Spleen (tissue), 13 donors: ENCODE measurements at places on chromosomes 1 and 21. TPM values are rescaled to one million over a fixed set of nuclear protein-coding genes. Genes with fewer than 3 reads are reported as not detected.

DNA sequence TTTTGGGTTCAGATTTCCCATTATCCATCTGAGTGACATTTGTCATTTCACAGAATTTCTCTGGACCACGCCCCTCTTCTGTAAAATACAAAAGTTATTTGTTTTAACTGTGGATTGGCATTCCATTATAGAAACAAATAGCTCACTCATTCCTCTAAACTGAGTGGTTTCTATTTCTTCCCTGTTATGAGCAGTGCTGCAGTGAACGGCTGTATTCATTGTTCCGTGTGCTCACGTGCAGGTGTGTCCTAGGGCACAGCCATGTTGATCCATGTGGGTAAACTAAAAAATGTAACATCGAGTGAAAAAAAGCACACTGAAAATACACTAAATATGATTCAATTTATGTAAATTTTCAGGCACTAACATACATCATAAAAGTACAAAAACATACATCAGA is 27.0 kb upstream of the IL12RB2 start:
- H3K27me3 ChIP-seq = no peaks in the 10 kb centered on the region
- DNase-seq = no peak
- no peaks in the 10 kb centered on the region for H3K36me3 ChIP-seq
- no peaks in the 10 kb centered on the region for H3K4me1 ChIP-seq
- H3K27ac ChIP-seq = no peak overlapping the region
- no peak overlapping the region for H3K4me3 ChIP-seq

- no peaks in the 10 kb centered on the region for H3K27me3 ChIP-seq
- no peak for DNase-seq
- H3K27ac ChIP-seq = no peak overlapping the region
- H3K4me3 ChIP-seq = no peak overlapping the region
- H3K4me1 ChIP-seq = no peaks in the 10 kb centered on the region
Measured at GRCh38 chr1:106995970-106996369, 60.5 kb upstream of the PRMT6 start.

GRCh38 chr1:114089502-114090138 is 64.0 kb downstream of the SYT6 start:
- no peaks in the 10 kb centered on the region for H3K4me1 ChIP-seq
- no peak overlapping the region for H3K27ac ChIP-seq

DNA sequence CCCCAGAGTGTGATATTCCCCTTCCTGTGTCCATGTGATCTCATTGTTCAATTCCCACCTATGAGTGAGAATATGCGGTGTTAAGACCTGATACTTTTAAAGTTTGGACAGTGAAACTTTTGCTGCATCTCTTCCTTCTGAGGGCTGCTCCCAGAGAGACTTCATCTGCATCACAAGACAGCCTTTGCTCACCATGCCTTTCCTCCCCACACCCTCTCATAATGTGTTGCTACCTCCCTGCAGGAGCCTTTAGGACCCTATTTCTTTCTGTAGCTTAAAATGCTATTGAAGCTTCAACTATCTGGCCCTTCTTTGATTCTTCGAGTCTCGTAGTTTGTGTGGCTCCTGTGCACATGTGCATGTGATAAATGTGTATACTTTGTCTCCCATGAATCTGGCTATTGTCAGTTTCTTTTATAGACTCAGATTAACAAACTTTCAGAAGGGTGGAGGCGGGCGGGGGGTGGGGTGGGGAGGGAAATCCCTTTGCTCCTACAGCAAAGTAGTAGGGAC is 23.7 kb downstream of the LEPR start:
- no peaks in the 10 kb centered on the region for H3K36me3 ChIP-seq
- H3K4me3 ChIP-seq = no peak overlapping the region
- no peak for DNase-seq
- no peaks in the 10 kb centered on the region for H3K4me1 ChIP-seq

Gene FNDC5
- not detected for total RNA-seq

DNA sequence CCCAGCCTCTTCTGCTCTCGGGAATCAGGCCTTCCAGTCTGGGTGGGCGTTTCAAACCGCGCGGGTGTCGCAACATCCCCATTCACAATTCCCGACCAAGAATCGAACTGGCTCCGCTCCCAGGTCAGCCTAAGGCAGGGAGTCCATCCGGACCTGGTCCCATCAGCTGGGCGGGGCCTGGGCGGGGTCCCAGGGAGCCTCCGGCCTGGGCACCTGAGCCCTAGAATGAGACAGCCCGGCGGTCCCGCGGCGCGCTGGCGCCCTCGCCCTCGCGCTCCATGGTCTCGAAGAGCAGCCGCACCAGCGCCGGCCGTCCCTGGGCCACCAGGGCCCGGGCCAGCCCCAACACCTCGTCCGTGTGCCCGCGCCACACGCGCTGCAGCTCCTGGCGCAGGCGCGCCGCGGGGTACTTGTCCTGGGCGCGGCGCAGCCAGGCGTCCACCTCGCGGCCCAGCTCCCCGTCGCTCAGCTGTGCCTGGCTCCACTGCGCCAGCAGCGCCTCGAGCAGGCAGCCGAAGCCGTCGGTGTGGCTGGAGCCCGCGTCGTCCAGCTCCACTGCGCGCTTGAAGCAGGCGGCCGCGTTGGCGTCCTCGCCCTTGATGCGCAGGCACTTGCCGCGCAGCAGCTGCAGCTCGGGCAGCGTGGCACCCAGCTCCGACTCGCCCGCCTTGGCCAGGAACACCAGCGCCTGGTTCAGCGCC is 16.9 kb upstream of the PARS2 start:
- no peak overlapping the region for H3K27ac ChIP-seq
- H3K27me3 ChIP-seq = no peaks in the 10 kb centered on the region
- DNase-seq = no peak
- H3K4me1 ChIP-seq = no peaks in the 10 kb centered on the region
- H3K4me3 ChIP-seq = no peak overlapping the region

DNA sequence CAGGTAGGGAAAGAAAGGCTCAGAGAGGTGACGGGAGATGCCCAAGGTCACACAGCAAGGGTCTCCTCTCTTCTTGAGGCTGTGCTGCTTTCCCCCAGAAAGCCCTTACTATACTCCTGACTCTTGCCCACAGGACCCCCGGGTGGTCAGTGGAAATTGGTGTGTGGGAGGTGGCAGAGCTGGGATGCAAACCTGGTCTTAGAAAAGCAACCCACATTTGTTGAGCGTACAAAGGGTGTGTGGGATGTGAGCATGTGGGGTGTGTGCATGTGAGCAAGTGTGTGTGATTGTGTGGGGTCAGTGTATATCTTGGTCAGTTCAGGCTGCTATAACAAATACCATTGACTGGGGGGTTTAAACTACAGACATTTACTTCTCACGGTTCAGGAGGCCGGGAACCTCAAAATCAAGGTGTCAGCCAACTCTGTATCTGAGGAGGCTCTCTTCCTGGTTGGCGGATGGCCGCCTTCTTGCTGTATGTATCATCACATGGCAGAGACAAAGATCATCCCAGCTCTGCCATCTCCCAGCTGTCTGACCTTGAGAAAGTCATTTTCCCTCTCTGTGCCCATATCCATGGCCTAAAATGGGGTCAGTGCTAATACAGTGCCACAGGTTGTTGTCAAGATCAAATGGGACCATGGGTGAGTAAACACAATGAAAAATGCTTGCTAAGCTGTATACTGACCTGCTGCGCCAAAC is 268.5 kb downstream of the PTPRU start:
- H3K4me3 ChIP-seq = no peak overlapping the region
- DNase-seq = no peak
- H3K36me3 ChIP-seq = no peaks in the 10 kb centered on the region
- no peak overlapping the region for H3K27ac ChIP-seq
- H3K4me1 ChIP-seq = no peaks in the 10 kb centered on the region

Gene LAPTM5
- 479 TPM for total RNA-seq

Gene SHISA4
- total RNA-seq = 13.3 TPM

GRCh38 chr1:165828103-165828668 is 772 bp downstream of the UCK2 start:
- H3K27me3 ChIP-seq = no peaks in the 10 kb centered on the region
- peak overlapping the region; percentile 77 for H3K27ac ChIP-seq
- no peaks in the 10 kb centered on the region for H3K36me3 ChIP-seq
- peaks cover 29% of the 10 kb centered on the region for H3K4me1 ChIP-seq
- peak; percentile 91 for DNase-seq
- peak overlapping the region; percentile 83 for H3K4me3 ChIP-seq

- no peak overlapping the region for H3K4me3 ChIP-seq
- peaks cover 40% of the 10 kb centered on the region for H3K4me1 ChIP-seq
- no peaks in the 10 kb centered on the region for H3K36me3 ChIP-seq
- peak overlapping the region; percentile 88 for H3K27ac ChIP-seq
- H3K27me3 ChIP-seq = no peaks in the 10 kb centered on the region
- DNase-seq = peak; percentile 74
Measured at GRCh38 chr1:181023265-181024057, 791 bp upstream of the STX6 start.

Gene LRRN2
- total RNA-seq = 5.0 TPM

DNA sequence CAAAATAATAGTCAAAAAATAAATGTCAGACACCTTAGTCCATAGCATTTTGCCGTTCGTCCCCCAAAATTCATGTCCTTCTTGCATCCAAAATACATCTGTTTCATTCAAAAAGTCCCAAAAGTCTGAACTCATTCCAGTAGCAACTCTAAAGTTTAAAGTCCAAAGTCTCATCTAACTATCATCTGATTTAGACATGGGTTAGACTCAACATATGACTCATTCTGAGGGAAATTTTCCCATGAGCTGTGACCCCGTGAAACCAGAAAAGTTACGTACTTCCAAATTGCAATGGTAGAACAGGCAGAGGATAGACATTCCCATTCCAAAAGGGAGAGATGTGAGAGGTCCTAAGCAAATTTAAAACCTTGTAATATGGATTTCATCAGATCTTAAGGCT is 48.6 kb upstream of the CACHD1 start:
- H3K4me3 ChIP-seq = no peak overlapping the region
- no peaks in the 10 kb centered on the region for H3K4me1 ChIP-seq
- no peak for DNase-seq
- no peak overlapping the region for H3K27ac ChIP-seq

Gene PLEKHO1
- 95.9 TPM for total RNA-seq

Gene MSH4
- total RNA-seq = 0.17 TPM

DNA sequence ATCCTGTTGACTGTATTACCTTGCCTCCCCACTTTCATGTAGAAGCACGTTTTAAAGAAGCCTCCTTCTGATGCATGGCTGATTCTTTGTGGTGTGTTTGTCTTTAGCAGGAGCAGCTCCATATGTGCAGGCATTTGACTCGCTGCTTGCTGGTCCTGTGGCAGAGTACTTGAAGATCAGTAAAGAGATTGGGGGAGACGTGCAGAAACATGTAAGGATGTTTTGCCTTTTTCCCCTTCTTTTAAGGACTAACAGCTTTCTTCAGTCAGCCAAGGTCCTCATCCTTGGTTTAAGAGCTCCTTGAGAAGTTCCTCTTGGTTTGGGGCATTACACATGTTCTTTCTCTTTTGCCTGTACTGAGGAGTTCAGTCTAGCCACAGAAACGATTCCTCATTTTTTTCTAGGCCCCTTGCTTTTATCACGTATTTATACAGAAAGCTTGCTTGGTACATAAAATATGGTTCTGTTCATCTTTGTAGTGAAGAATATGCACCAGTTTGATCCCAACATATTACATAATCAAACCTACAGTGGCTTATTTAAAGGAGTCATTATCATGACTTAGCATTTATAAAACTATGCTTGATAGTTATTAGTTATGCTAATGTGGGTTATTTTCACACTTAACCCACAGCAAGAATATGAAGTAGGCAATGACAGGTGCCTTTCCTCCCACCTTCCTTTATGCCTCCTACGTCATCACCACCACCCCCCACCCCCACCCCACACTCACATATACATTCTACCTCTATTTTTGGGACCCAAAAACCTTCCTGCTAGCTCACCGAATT is 19.6 kb downstream of the CAP1 start:
- peak overlapping the region; percentile 11 for H3K4me3 ChIP-seq
- peaks cover 53% of the 10 kb centered on the region for H3K36me3 ChIP-seq
- H3K4me1 ChIP-seq = peaks cover 100% of the 10 kb centered on the region
- H3K27me3 ChIP-seq = no peaks in the 10 kb centered on the region

- H3K4me3 ChIP-seq = no peak overlapping the region
- DNase-seq = no peak
- no peaks in the 10 kb centered on the region for H3K36me3 ChIP-seq
- no peaks in the 10 kb centered on the region for H3K4me1 ChIP-seq
- no peak overlapping the region for H3K27ac ChIP-seq
Measured at GRCh38 chr21:36762642-36763041, 63.7 kb downstream of the SIM2 start.

Gene FOXJ3
- total RNA-seq = 61.6 TPM

- H3K4me1 ChIP-seq = peaks cover 29% of the 10 kb centered on the region
- H3K27ac ChIP-seq = no peak overlapping the region
- no peak for DNase-seq
- no peaks in the 10 kb centered on the region for H3K36me3 ChIP-seq
- no peaks in the 10 kb centered on the region for H3K27me3 ChIP-seq
Measured at GRCh38 chr1:155186794-155187455, 13.3 kb downstream of the TRIM46 start.
